ENCODE measurements at places on chromosomes 11 and 22.

GRCh38 chr11:41403458-41403857, 56.0 kb downstream of the LRRC4C start:
- no peak for DNase-seq

DNA sequence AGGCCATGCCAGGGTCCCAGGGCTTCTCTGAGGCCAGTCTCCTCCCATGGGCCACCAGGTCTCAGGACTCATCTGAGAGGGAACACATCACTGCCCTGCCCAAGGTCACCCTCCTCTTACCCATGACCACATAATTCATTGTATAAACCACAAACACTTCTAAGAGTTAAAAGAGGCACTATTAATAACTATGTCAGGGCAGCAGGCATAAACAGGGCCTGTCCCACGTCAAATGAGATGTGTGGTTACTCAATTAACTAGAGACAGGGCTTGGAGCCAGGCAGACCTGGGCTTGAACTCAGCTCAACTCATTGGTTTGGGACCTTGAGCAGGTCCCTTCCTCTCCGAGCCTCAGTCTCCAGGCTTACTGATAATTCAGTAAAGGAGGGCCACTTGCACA, 33.1 kb downstream of the ARAP1 start:
- DNase-seq, result no peak

- DNase-seq, result no peak
Measured at GRCh38 chr22:43343670-43344519, 723 bp upstream of the SCUBE1 start.

- DNase-seq, result no peak
Measured at GRCh38 chr11:81932303-81932702, 801.4 kb downstream of the FAM181B start.

- DNase-seq, result no peak
Measured at GRCh38 chr11:43819926-43820325, 60.7 kb upstream of the ALKBH3 start.

DNA sequence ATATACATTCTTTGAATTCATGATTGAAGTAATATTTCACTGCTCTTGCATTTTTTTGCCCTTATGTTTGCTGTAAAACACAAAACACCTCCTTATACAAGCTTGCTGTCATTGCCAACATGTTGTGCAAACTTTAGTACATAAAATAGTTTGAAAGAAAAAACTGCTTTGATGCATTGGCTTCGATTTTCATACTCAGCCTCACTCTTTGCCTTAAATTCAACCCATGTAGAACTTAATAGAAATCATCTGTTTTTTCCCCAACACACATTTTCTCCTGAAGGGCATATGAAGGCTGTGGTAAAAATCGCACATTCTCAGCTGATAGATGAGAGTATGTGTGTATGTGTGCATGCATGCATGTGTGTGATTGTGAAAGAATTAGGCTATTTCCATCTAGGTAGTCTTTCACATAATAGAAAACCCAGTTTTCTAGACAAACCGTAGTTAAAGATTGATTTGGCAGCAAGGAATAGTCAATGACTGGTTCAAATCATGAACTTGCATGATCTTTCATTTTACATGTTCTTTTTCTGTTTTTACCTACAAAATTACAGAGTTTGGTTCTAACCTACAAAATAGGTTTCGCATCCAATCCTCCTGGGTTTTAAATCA, 72.8 kb upstream of the MTMR2 start:
- DNase-seq, result no peak

DNA sequence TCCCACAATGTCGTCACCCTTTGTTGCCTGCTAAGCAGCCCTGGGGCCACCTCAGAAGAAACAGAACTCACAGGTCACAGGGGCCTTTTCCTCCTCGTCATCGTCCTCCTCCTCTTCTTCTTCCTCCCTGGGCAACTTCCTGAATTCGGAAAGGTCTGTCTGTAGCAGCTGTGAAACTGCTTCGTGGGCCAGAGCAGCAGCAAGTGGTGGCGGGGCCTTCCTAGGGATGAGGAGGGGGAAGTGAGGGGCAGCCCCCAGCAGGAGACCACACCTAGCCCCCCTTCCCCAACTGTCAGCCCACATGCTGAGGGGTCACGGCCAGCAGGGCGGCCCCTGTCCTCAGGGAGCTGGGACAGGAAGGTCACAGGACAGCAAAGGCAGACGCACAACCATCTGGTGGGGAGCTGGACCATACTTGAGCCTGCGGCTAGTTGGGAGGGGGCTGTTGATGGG, 13.2 kb downstream of the PPM1F start:
- DNase-seq, result no peak

DNA sequence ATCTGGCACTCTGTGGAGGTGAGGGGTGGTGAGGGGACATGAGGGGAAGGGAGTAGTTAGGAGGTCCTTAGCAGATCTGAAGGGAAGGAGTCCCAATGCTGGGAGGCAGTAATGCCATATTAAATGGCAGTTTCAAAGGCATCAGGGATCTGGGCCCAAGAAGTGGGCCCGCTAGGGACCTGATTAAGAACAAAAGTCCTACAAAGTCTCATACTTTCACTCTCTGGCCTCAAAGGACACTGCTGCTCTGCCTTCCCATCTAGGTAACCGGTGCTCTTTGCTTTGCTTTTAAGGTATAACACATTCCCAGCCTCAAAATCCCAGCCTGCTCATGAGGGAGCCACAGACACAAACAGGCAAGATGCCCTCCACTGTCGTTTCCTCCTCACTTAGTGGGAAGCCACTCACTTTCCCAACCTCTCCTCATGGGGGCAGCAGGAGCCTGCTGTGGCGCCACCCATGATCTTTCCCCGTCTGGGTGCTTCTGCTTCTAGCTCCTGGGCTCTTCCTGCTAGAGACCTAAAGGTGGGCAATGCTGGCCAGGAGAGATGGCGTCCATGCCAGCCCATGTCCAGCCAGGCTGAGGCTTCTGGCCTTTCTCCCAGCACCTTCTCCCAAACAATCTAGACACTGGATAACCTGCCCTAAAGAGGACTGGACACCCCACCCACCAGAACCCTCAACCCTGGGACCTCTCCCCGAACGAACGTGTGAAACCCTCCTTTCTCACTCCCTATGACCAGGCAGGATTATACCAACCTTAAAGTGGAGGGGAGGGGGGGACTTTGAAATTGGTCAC, 68.3 kb downstream of the PLEKHA7 start:
- no peak for DNase-seq

- DNase-seq, result no peak
Measured at GRCh38 chr11:10485646-10486045, 30.6 kb downstream of the AMPD3 start.

DNA sequence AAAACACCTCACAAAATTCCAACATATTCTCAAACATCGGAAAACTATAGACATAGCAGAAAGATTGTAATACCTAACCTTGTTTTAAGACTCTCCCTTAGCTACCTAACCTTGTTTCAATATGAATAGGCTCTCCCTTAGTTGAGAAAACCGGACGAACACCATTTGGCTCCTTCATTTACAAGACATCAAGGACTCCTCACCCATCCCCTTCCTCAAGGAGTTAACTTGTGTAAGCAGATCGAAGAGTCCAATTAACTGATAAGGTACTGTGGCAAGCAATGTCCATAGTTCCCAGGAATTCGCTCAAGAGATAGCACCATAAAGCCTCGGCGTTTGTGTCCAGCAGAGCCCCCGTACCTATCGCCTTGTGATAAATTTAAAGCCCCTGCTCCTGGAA, 4.6 kb upstream of the ACRV1 start:
- no peak for DNase-seq

GRCh38 chr22:27445881-27446280, 355.7 kb downstream of the MN1 start:
- no peak for DNase-seq

- DNase-seq, result no peak
Measured at GRCh38 chr11:32602657-32603415, 19.2 kb downstream of the EIF3M start.

GRCh38 chr11:107836851-107837250, 21.7 kb downstream of the SLC35F2 start:
- no peak for DNase-seq

GRCh38 chr11:3642071-3642951, 519 bp upstream of the ART5 start:
- no peak for DNase-seq
